Activated B cell treated with CpG ODN at 0.5 μM for 24 hours (primary cell): ENCODE measurements at places on chromosomes 2 and 18. TPM values are rescaled to one million over a fixed set of nuclear protein-coding genes. Genes with fewer than 3 reads are reported as not detected.

The IL1F10 gene
- not detected in 2 replicates for total RNA-seq

The LMAN2L gene
- 7.1 and 8.9 TPM in 2 replicates for total RNA-seq

GRCh38 chr2:104883357-104883756 lies 29.4 kb downstream of the POU3F3 start:
- no peak for DNase-seq

DNA sequence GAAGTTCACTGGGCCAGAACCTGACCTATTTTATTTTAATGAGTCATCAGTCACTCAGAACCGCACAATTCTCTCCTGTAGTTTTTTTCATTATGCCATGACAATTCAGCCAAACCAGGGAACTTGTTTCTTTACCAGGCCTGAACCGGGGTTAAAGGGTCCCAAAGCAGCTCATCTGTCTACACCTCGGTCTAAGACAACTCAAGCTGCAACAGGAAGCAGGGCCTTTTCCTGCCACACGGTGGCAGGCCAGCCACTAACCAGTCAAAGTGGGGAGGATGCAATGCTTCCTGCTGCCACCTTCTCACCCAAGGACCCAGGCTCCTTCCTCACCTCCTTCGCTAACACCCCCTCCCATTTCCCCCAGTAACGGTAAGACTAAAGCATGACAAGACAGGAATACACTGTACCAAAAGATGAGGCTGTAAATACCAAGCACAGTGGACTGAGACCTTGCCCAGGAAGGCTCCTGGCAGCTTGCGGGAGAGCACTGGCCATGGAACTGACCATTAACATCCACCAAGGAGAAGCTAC lies 56.7 kb upstream of the ACKR3 start:
- peak; percentile 53 for DNase-seq

The FEV gene
- total RNA-seq: not detected in 2 replicates

- DNase-seq: no peak
These were observed 175.2 kb downstream of the NOL4 start for GRCh38 chr18:34049511-34049910.

DNA sequence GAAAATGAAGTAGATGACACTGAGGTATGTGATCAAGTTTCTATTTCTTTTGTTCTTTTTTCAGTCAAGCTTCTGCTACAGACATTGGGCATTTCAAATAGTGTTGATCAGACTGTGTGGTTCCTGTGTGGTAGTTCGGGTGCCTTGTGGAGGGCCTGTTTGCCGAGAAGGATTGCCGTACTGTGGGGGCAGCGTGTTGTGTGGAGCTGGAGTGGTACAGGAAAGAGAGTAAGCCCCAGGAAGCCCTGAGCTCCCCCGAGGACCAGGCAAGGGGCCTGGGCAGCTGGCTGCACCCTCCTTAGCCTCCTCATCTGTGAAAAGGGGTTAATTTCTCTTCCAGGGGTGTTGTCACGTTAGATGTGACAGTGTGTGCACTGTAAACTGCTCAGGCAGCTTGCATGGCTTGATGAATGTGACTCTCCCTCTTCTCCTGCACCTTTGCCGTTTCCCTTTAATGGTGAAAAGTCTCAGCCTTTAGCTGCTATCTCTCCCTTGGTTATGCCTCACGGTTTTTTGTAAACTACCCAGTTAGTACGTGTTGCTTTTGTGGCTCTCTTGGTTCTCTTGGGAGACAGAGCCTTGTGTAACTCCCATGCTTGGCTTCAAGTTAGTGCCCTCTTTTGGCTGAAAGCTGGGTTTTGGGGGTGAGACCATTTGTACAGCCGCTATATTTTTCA lies 19.5 kb downstream of the C2orf74 start:
- no peak for DNase-seq

- DNase-seq: no peak
These were observed 19.0 kb downstream of the CAD start for GRCh38 chr2:27236136-27236535.

The CRIM1 gene
- total RNA-seq: 0.58 and 0.71 TPM in 2 replicates

DNA sequence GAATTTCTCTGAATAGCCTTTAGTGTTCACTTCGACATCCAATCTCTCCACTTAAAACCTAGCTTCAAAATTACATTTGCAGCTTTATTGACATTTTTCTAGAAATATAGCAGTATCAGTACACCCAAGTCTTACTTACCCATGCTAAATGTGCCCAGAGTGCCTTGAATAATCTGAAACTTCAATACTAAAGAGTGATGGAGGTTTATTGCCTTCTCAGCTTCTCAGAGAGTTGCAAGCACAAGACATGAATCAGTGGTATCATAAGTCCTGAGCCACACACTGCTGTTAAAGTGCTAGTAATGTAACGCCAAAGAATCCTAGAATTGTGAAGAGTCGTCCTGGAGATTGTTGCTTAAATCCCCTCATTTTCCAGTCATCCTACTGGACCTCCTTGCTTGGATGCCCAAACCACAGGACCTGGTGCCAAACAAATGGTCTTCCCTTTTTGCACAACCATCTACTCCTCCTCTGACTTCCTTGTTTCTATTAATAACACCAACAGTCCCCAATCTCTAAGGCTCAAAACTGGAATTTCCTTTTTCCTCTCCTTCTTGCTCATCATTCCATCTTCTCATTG lies 83.2 kb upstream of the SPATS2L start:
- no peak for DNase-seq

- no peak for DNase-seq
These were observed 1507.2 kb upstream of the PIK3C3 start for GRCh38 chr18:40447820-40448219.

The CD207 gene
- total RNA-seq: not detected in 2 replicates

DNA sequence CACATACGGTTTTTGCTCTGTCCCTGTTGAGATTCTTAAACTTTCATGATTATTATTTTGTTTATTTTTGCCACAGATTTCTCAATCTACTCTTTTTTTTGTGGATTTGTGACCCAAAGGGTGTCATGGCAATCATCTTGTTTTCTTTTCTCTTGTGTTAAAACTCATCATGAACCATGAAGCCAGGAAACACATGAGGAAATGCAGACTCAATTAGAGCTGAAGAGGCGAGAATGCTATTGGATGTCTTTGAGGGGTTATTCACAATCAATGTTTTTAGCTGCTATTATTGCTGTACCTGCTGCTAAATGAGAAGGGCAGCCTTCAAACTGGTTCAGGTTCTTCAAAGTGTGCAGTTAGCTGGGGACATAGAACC lies 99.5 kb upstream of the MMADHC start:
- DNase-seq: no peak

- no peak for DNase-seq
These were observed 46.8 kb downstream of the SH3BP4 start for GRCh38 chr2:234998404-234999211.

- no peak for DNase-seq
These were observed 469.6 kb downstream of the TGIF1 start for GRCh38 chr18:3919396-3920061.

DNA sequence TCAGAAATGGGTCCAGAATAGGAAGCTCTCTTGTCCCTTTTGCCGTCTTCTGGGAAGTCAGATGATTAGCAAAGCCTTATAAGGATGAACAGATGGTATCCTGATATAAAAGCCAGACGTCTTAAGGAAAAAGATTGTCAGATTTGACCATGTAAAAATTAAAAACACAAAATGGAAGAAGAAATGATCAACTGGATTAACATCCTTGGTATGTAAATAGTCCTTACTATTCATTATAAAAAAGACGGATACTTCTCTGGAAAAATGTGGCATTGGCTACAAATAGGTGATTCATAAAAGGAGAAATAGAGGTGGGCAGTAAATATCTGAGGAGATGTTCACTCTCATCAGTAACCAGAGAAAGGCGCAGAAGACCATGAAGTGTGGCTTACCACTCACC lies 33.7 kb upstream of the SCLY start:
- no peak for DNase-seq

GRCh38 chr2:207801259-207801658 lies 31.6 kb upstream of the FZD5 start:
- DNase-seq: no peak

DNA sequence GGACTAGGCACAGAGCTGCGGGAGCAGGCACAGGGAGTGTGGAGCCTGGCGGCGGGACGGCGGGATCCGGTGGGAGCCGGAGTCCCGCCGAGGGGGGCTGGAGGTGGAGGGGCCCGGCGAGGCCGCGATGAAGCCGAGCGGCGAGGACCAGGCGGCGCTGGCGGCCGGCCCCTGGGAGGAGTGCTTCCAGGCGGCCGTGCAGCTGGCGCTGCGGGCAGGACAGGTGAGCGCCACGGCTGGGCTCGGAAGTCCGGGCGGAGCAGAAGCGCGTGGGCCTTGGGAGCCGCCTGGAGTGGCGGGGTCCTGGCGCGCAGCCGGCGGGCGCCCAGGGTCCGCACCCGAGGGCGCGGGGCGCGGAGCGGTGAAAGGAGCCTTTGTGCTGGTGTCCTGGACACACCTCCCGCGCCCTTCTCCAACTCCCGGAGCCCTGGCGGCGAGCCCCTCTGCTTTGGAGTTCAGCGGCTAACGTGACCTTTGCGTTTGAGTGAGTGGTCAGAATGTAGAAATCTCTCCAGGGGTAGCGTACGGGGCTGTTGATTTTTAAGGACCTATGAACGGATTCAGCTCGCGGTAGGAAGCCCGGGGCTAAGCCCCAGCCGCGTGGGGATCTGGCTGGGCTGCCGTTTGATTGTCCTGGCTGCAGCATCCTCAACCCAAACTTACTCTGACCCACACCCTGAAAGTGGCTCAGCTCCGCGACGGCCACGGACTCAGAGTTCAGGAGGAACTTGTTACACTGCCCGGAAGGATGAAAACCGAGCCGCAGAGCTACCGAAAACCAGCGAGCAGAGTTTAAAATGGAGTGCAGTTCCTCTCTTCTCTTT lies 448 bp downstream of the IMPA2 start:
- peak; percentile 29 for DNase-seq

GRCh38 chr2:64748561-64748960 lies 94.8 kb upstream of the SERTAD2 start:
- DNase-seq: no peak
